Inflammatory macrophage treated with lipopolysaccharide for 4 hours (primary cell): ENCODE measurements at places on chromosomes 12 and 14.

DNA sequence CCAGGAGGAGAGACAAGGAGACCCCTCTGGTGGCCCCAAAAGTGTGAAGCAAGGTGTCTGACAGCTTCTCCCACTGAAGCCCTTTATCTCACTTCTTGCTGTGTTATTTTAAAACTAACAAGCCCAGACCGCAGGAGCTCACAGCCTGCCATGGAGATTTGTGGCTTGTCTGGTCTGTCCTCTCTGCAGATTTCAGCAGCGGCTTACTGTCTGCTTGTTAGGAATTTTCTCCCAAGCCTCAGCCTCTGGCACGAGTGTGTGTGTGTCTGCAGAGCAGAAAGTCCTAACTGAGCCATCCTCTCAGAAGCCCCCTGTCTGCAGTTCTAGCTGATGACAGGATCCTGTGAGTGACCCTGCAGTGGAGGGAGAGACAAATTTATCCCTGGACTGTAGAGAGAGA, 87.9 kb upstream of the HSPB8 start:
- DNase-seq, result no peak

GRCh38 chr12:93589081-93589480, 16.6 kb downstream of the SOCS2 start:
- no peak for DNase-seq

DNA sequence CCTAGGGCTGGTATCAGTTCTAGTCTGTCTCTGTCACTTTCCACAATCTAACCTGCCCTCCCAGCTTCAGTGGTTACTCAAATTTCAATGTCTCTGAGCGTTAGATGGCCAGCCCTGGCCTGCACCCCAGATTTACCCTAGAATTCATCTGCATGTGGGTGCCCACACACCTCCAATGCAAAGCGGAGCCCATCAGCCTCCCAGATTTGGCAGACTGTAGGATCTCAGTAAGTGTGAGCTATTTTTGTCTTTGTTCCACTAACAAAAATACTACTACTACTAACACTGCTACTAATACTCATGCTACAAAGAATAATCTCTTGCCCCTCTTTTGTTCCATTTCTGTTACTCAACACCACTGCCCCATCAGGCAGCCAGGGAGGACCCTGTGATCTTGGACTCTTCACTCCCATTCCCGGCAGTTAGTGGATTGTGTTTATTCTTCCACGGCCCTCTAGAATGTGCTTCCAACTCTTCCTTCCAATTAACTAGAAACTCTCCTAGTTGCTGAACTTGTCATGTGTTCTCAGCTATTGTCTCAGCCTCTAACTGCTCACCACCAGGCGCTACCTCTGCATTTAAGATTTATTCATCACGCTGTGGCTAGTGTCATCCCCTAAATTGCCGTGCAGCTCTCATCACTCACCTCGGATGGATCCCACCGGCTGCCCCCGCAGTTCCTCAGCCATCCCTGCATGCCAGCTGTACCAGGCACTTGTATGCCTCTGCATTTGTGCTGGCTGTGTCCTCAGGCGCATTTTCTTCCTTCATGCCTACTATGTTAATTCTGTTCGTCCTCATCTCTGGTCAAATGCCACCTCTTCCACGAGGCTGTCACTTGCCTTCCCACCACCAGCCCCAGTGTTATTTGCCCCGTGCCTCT, 150.6 kb upstream of the HIF1A start:
- no peak for DNase-seq

DNA sequence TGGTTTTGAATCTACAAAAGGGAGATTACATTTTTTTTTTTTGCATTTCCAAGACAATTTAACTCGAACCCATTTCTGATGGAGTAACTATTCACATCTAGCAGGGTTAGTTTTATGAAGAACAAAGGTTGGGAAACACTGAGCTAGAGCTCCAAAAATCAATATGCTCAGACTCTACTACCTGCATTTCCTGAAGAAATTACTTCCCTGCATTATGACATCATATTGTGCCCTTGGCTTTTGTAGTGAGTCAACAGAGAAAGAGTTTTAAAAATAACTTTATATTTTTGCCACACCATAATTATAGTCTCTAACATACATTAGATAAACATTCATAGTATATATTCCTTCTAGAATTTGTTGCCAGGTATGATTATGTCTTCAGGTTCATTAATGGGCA, 14.8 kb downstream of the GRIP1 start:
- DNase-seq, result no peak

DNA sequence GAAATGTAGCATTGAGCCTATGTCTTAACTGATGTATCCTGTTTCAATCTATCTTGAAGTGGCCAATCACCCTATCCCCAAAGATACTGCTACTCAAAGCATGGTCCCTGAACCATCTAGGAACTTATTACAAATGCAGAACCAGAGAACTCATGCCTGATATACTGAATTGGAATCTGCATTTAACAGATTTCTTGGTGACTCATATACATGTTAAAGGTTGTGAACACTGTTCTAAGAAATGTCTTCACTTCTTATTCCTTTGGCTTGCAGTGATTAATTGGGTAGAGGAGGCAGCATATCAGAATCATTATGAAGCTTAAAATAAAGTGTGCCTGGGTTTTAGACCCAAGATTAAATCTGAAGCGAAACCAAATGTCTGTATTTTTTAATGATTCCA, 795.6 kb downstream of the DIO2 start:
- no peak for DNase-seq

- DNase-seq, result peak; percentile 38
Measured at GRCh38 chr14:101992708-101993107, 28.3 kb downstream of the DYNC1H1 start.

DNA sequence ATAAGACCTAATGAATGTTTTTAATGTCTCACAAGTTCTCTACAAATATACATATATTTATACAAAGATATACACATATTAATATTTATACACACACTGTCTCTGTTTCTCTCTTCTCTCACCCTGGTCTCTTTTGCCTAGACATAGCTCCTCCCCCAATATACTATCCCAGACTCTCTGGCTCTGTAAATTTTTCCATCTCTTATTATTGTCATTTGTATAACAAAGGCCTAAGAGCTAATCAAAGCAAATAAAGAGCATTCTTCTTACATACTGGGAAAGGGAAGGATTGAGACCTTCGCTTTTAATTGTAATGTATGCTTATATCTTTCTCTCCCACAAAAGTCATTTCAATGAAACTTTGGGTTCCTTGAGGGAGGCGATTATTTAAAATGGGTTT, 318.1 kb downstream of the ADAMTS20 start:
- no peak for DNase-seq

GRCh38 chr12:126554625-126555024, 1489.4 kb downstream of the AACS start:
- DNase-seq, result no peak

DNA sequence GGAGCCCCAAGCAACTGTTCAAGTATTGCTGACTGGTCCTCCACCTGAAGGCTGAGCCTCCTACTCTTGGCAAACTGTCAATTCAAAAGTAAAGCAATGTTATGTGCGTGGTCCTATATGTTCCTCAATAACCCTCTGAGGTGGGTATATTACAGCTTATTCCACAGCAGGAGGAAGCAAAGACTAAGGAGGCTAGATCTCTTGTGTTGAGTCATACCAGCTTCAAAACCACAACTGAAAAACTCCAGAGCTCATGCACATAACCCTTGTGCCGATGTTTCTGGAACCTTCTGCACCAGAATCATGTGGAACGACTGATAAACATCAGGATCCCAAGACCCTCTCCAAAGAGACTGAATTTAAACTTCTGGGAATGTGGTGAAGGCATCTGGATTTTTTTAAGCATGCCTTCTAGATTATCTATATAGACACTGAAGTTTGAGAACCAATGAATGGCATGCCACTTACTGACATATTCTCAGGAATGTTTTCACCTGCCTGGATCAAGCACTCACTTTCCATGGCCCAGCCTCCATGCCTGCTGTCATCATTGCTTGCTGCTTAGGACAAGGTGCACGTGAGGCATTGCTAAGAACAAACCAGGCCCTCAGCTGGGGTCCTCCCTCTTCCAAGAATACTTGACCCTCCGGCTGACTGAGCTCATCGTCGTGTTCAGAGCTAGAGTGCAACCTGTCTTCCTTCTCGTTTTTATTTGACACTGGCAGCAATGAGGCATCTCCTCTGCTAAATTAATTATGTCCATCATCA, 194.7 kb downstream of the BCL11B start:
- DNase-seq, result peak; percentile 67

GRCh38 chr14:38122241-38122640, 85.5 kb upstream of the SSTR1 start:
- no peak for DNase-seq

DNA sequence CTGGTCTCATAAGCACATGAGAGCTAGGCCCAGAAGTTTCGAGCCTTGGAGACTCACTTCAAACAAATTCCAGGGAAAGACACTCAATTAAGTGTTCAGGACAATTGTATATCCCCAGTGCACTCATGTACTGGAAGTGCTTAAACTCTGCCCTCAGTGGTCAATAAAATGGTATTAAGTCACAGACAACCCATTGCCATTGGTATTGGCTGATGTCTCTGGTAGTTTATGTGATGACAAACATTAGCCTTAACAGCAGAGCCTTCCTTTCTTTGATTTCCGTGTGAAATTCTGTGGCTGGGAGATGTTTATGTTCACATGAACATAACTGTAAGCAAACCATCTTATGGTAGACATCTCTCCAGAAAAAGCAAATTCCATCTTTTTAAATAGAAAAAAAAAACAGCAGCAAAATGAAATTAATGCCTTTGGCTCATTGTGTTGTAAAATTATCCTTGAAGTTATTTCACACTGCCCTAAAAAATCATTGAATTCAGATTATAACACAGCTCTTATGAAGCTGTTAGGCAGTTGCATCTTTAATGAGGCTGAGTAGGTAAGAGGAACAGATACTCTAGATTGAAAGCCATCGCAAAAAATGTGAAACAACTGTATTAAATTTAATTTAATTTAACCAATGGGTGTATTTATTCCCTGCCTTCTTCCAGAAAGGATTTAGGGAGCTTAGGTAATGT, 216.2 kb upstream of the PLEKHG7 start:
- no peak for DNase-seq

- peak; percentile 44 for DNase-seq
Measured at GRCh38 chr12:64744422-64745258, 14.6 kb downstream of the GNS start.

GRCh38 chr14:33668066-33668465, 282.8 kb downstream of the EGLN3 start:
- no peak for DNase-seq

GRCh38 chr14:104210817-104211195, 72.4 kb downstream of the KIF26A start:
- DNase-seq, result no peak

- no peak for DNase-seq
Measured at GRCh38 chr12:112160611-112161010, 35.3 kb downstream of the TRAFD1 start.

DNA sequence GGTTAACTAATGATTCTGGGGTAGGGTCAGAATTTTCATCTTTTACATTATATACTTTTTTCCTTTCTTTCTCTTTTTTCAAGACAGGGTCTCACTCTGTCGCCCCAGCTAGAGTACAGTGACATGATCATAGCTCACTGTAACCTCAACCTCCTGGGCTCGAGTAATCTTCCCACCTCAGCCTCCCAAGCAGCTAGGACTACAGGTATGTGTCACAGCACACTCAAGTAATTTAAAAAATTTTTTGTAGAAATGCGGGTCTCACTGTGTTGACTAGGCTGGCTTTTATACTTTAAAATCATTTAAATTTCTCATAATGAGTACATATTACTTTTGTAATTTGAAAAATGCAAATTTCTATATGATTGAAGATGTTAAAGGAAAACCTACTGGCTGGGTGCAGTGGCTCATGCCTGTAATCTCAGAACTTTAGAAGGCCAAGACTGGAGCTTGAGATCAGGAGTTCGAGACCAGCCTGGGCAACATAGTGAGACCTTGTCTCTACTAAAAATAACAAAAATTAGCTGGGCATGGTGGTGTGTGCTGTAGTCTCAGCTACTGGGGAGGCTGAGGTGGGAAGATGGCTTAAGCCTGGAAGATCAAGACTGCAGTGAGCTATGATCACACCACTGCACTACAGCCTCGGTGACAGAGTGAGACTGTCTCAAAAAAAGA, 25.7 kb downstream of the R3HDM2 start:
- DNase-seq, result no peak

DNA sequence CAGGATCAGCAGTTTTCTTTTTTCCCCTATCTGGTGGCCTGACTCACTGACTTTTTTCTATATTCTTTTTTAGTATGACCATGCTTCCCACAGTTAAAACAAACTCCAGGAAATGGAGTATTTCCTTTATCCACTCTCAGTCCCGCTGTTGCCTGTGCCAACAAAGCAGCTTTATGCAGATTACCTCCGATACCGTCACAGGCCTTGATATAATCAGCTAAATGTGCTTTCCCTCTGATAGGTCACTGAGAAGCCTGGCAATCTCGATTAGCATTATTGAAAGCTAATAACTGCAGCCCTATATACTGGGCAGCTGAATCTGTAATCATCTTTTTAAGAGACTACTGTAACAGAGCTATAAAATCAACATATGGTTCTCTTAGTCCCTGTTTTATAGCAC, 243.6 kb downstream of the KIF21A start:
- no peak for DNase-seq

DNA sequence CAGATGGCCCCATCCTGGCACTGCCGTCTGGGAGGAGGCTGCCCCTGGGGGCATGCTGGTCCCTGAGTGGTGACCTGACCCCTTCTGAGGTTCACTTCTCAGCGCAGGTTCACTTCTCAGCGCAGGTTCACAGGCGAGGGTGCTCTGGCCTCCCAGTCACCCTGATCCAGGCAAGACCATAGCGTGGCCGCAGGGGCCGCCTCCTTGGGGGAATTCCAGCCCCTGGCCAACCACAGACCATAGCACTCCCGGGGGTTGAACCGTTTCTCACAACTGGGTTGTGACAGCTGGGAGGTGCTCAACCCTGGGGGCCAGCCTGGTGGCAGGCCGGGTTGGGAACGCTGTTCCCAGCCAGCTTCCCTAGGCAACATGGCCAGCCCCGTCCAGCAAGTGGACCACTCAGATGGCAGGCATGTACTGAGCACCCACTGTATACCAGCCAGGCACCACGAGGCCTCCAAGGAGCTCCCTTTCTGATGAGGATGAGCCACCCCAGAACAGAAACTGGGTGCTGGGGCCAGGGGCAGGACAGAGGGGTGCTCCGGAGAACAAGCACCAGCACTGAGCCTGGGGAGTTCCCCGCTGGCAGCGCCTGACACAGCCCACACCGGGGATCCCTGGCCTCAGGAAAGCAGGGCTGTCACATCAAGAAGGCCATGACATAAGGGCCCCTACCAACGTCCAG, 28.3 kb upstream of the ZFP36L1 start:
- no peak for DNase-seq

DNA sequence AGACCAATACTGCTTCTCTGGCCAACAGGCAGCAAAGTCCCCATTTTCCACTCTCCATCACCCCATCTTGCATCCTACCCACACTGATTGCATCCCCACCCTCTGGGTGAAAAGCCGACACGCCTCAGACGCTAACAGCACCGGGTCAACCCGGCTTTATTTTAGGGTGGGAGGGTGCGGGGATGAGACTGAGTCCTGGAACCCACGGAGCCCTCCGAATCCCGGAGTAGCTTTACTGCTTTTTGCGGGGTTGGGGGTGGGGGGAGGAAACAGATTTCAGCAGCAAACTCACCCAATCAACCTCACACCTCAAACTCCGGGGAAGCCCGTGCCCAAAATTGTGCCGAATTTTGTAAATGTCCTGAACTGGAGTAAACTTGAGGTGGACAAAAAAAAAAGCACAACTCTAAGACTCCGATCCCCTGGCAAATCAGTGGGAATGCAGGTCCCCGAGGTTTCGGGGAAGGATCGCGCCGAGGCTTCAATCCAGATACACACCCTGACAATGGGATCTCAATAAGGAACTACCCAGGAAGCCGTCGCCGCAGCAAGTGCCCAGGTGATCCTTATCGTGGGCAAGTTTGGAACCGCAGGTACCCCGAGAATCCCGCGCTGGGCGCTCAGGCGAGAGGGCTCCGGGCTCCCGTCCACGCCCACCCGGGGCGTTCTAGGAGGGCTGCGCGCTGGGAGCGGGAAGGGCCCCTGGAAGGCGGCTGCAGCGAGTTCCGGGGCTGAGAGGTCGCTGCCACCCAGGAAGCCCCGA, 1.1 kb downstream of the GCH1 start:
- peak; percentile 44 for DNase-seq
